ENCODE measurements at places on chromosomes 13 and 19. TPM values are rescaled to one million over a fixed set of nuclear protein-coding genes. Genes with fewer than 3 reads are reported as not detected.

DNA sequence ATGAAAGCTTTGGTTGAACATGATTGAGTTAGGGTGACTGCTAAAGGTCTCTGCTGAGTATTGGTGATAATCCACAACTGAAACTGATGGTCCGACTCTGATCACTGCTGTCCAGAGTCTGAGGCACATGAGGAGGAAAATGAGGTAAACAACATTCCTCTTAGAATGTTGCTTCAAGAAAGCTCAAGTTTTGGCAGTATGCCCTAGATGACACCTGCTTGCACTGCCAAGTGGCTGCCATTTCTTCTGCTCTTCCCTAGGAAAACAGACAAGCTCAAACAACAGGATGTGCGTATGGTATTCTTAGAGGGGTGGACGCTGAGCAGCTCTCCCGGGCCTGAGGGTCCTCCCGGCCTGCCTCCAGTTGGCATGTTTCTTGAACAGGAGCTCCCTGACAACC is 15.2 kb upstream of the MTIF3 start:
- no peaks in the 10 kb centered on the region for H3K4me1 ChIP-seq
- DNase-seq: no peak
- H3K27me3 ChIP-seq: peaks cover 7% of the 10 kb centered on the region
- no peak overlapping the region for H3K27ac ChIP-seq
- H3K4me3 ChIP-seq: no peak overlapping the region

GRCh38 chr13:103618151-103618550 is 551.9 kb upstream of the SLC10A2 start:
- no peaks in the 10 kb centered on the region for H3K27me3 ChIP-seq
- no peaks in the 10 kb centered on the region for H3K4me1 ChIP-seq
- no peaks in the 10 kb centered on the region for H3K36me3 ChIP-seq
- no peak overlapping the region for H3K4me3 ChIP-seq

DNA sequence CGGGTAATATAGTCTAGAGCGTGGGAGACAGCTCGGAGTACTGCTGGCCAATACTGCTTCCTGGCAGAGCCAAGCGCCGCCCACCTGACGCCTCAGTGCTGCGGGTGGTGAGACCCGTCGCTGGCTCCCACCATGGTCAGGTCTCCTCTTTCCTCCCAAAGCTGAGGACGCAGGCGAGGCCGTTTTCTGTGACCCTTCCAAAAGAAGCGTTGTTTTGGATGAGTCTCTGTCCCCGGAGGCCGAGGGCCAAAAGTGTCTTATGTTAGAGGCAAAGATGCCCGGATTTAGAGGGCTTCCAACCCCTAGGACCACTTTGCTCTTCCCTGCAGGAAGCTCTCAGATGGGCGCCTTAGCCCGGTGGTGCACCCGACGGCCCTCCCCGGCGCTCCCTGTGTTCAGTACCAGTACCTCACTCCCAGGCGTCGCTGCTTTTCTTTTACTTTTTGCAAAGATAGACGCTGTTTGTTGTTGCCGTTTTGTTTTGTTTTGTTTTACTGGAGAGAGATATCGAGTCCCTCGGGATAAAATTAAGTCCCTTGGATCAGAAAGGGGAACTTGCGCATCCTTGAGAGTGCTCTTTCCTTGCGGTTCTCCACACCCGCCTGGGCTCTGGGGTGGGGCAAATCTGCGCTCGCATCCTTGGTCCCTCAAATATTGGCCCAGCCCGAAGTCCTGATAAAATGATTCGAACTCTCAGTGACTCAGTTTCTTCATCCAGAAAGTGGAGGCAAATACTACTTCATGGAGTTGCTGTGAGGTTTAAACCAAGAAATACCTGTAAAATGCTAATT is 7.0 kb downstream of the PDX1 start:
- H3K27ac ChIP-seq: no peak overlapping the region
- H3K36me3 ChIP-seq: no peaks in the 10 kb centered on the region
- no peak overlapping the region for H3K4me3 ChIP-seq
- no peak for DNase-seq
- peaks cover 48% of the 10 kb centered on the region for H3K27me3 ChIP-seq
- H3K4me1 ChIP-seq: peaks cover 30% of the 10 kb centered on the region

- no peak for DNase-seq
- H3K27me3 ChIP-seq: no peaks in the 10 kb centered on the region
- H3K27ac ChIP-seq: no peak overlapping the region
Observed at GRCh38 chr13:110538632-110539031, 22.9 kb downstream of the RAB20 start.

URAD gene
- total RNA-seq: not detected

AZU1 gene
- not detected for total RNA-seq
